ENCODE measurements at places on chromosomes 1 and 21. TPM values are rescaled to one million over a fixed set of nuclear protein-coding genes. Genes with fewer than 3 reads are reported as not detected.

PRAMEF4 gene
- total RNA-seq: not detected

CELA3A gene
- not detected for total RNA-seq

ELF3 gene
- total RNA-seq: 0.96 TPM

FCRL6 gene
- total RNA-seq: not detected

CDCA8 gene
- 0.75 TPM for total RNA-seq

CFHR5 gene
- not detected for total RNA-seq

TNFRSF25 gene
- total RNA-seq: 18.0 TPM

HES2 gene
- total RNA-seq: not detected

HSD3B1 gene
- not detected for total RNA-seq

TNFSF18 gene
- total RNA-seq: not detected

S100A7 gene
- not detected for total RNA-seq

SLC1A7 gene
- total RNA-seq: not detected

GRCh38 chr1:61981870-61982660, 212.6 kb upstream of the L1TD1 start:
- DNase-seq: no peak

DNA sequence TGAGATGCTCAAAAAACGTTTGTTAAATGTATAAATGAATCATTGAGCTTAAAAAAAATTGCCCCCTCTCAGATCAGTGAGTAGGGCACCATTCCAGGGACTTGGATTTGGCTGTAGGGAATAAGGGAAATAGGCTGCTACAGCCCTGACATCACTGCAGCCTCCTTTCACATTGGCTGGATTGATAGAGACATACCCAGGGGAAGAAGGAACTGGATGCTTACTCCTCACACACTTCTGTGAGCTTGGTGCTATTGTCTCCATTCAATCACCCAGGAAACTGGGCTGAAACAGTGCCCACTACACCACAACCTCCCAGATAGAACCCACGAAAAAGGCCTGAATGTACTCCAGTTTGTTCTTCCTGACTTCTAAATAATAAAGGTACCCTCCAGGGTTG, 87.2 kb downstream of the TGFBR3 start:
- no peak for DNase-seq

- no peak for DNase-seq
Observed at GRCh38 chr1:78237364-78237916, 191.7 kb downstream of the GIPC2 start.

- DNase-seq: no peak
Observed at GRCh38 chr1:19562847-19563246, 77.5 kb upstream of the CAPZB start.

DNA sequence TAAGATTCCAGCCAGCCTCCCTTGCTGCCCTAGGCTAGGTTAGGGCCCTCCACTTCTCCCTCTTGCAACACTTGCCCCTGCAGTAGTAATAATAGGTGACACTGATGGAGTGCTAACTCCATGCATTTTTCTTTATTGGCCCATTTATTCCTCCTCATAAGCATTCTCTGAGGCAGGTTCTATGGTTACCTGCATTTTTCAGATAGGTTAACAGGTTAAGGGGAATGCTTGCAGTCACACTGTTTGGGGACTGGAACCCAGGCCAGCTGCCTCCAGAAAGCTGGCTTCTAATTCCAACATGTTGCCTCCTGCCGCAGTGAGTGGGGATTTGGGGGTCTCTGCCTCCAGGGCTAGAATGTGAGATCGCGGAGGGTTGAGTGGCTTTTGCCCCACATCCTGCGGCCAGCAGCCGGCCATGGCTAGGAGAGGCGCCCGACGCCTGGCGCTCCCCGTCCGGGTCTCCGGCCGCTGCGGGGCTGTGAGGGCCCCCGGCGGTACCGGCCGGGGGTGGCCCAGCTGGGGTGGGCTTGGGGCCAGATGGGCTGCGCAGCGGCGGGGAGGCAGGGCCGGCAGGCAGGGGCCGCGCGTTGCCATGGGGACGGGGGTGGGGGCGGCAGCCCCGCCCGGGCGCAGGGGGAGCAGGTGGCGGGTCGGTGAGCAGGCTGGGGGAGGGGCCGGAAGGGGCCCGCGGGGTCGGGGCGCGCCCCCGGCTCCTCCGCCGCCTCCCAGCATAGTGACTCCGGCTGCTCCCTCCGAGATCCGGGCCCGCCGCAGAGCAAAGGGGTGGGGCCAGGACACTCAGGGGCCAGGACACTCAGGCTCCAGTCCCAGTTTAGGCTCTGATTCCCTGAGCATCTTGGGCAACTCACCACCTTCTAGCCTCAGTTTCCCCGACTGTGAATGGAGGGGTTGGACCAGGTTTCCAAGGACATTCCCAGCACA, 68.4 kb upstream of the SSBP3 start:
- no peak for DNase-seq

DNA sequence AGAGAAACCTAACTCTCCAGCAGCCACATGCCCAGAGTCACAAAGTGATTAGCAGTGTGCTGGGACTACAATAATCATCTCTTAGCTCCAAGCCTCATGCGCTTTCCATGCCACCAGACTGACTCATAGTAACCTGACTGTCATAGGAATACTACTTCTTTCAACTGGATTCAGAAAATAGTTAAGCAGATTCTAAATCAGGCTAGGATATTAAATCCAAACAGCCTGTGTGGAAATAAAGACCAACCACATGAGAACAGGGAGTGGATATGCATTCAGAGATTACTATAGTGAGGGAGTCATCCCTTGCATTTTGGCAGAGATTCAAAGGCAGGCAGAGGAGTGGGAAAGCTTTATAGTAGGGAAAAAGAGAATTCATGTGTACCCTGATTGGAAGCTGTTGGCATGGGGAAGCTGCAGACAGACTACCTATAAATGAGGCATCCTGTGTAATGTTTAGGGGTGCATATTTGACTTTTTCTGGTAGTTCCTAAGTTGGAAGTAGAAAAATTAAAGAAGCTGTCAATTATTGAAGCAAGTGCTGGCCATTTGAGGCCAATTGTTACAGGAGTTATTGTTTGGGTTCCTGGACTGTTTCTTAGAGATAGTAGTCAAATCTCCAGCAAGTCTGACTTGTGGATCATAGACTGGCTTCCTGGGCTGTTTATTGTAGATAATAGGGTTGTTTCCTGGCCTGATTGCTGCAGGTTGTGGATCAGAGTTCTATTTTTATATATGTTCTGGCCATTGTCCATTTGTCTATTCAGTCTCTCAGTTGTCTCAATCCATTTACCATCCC, 31.7 kb upstream of the DNAH14 start:
- DNase-seq: no peak

GRCh38 chr1:116572771-116573430, 2.1 kb upstream of the CD58 start:
- no peak for DNase-seq

DNA sequence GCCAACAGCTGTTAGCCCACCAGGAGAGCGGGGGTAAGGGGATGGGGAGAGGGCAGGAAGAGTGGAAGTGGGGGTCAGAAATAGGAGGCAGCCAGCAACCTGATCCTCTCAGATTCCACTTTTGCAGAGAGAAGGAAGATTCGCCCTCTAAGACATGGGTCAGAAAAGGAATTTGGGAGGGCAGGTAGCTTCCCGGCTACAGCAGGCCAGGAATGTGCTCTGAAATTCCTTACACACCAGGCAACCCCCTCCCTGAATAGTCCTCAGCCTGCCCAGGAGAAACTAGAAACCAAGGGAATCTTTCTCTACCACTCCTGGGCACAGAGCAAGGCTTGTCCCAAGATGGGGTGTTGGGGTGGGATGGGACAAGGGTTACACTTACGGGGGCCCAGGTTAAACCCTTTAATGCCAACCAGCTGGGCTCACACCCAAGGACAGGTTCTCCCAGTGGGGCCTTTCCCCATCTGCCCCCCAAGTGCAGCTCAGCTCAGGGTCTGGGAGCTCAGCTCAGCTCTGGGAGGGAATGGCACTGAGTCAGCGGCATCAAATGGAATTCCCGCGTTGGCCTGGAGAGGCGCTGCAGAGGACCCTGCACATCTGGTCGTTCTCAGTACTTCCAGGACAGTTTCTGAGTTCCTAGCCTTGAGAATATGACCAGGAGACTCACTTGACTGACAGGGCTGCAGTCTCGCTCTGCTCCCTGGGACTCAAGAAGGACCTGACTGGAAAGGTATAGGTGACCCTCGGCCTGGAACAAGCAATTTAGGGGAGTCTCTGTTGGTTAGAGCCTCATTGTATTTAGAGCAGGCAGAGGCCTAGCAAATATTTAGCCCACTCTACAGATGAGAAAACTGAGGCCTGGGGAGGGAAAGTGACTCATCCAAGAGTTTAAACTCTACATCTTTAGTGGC, 761 bp downstream of the TNNT2 start:
- no peak for DNase-seq

DNA sequence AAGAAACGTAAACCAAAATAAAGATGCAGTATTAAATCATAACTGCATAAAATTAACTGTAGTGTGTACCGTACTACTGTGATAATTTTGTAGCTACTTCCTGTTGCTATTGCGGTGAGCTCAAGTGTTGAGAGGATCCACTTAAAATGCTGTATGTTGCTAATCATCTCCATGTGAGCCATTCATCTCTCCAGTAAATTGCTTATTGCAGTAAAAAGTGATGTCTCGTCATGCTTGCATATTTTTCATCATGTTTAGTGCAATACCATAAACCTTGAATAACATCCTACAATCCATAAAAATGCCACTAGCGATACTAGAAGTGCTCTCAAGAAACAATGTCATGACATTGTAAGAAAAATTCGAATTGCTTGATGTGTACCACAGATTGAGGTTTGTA, 66.3 kb downstream of the RAVER2 start:
- DNase-seq: no peak

DNA sequence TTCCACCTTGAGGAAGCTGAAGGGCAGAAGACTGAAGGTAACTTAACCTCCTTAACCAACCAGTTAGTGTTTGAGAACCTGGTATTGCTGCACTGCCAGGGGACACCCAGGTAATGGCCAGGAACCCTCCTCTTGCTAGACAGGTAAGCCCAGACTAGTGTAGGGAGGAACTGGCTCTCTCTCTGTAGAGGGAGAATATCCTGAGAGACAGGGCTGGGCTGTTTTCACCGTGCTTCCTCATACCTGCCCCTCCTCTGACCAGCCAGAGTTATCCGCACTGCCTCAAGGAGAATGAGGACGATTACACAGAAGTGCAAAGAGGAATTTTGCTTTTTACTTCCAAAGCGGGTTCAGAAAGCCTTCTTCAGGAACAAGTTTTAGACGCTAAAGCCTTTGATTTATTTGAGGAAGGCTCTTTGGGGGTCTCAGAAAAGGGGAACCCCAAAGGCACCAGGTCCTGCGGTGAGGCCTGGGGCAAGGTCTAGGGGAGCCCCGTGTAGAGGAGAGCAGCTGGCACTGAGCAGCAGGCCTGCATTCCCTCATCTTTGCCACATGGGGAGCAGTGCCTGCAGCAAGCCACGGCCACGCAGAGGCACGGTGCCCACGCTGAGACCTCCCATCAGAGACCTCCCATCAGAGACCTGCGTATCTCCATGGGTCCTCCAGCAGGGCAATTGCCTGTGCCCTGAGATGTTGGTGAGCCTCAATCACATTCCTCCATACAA, 13.5 kb downstream of the GNG4 start:
- no peak for DNase-seq

GRCh38 chr1:14516974-14517840, 81.3 kb upstream of the KAZN start:
- no peak for DNase-seq

GRCh38 chr1:17027403-17027802, 15.7 kb upstream of the ATP13A2 start:
- no peak for DNase-seq

- no peak for DNase-seq
Observed at GRCh38 chr1:166174108-166174507, 7.3 kb upstream of the FAM78B start.

GRCh38 chr21:16492892-16493291, 763.1 kb downstream of the USP25 start:
- DNase-seq: no peak

DNA sequence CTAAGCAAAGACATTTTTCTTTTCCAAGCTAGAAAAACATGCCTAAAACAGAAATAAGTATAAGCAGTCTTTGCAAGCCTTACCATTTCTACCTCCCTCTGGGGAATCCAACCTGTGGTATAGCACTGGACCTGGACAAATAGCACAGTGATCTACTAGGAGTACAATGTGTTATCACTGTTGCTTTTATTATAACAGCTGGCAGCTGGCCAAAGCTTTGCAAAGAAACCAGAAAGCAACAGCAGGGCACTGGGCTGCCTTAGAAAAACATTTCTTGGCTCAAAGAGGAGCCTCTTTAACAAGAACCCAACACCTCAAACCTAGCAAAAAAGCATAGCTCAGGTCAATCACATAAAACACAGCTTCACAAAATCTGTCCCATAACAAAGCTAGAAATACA, 294.5 kb upstream of the GREM2 start:
- no peak for DNase-seq

DNA sequence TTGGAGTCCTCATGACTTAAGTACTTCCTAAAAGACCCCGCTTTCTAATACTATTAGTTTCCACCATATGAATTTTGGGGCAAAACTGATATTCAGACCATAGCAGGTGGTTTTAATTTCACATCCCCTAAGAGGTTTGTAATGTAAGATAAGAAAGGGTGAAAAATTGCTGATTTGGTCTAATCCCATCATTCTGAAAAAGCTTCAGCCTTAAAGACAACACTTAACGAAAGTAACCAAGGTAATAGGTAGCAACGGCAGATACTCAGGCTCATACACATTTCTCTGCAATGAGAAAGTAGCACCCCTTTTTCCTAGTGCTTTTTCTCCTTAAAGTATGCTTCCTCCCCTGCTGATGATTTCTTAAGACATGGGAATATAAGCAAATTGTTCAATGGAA, 376.9 kb upstream of the LYPLAL1 start:
- no peak for DNase-seq

DNA sequence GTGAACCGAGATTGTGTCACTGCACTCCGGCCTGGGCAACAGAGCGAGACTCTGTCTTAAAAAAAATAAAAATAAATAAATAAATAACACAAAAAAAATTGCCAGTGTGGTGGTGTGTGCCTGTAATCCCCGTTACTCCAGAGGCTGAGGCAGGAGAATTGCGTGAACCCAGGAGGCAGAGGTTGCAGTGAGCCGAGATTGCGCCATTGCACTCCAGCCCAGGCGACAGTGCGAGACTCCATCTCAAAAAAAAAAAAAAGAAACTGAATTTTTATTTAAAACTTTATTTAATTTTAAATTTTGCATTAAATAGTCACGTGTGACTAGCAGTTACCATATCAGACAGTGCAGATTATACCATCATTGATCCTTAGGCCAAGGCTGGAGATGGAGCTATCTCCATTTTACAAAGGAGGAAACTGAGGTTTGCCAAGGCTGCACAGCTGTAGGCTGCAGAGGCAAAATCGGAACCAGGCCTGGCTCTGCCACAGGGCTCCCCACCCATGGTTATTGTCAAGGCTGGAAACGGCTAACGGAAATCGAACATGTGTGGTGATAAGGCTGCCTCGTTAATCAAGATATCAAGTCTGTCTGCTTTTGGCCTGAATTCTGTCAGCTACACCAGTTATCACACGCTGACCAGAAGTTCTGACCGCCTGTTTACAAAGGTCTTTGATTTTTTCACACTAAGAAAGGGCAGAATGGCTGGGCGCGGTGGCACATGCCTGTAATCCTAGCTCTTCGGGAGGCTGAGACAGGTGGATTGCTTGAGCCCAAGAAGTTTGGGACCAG, 20.5 kb downstream of the HSPG2 start:
- no peak for DNase-seq

- DNase-seq: no peak
Observed at GRCh38 chr1:47774986-47775834, 222.0 kb downstream of the TRABD2B start.

- no peak for DNase-seq
Observed at GRCh38 chr1:31382379-31382989, 9.6 kb upstream of the FABP3 start.

All from ascending aorta (tissue), 2 donors.